GM20000 (cell line): ENCODE measurements at places on chromosomes 5 and 9.

- DNase-seq: no peak
These were observed 107.7 kb downstream of the GDA start for GRCh38 chr9:72256931-72257330.

GRCh38 chr9:84761137-84761808 is 91.7 kb downstream of the NTRK2 start:
- no peak for DNase-seq

DNA sequence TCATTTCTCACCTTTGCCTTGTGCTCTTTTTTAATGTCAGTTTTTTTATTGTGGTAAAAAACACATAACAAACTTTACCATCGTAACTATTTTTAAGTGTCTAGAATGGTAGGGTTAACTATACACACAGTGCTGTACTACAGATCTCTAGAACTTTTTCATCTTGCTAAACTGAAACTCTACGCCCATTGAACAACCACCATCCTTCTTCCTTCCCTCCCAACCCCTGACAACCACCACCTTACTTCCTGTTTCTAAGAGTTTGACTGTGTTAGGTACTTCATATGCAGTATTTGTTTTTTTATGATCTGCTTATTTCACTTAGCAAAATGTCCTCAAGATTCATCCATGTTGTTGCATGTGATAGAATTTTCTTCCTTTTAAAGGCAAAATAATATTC is 54.9 kb downstream of the PSAT1 start:
- no peak for DNase-seq

DNA sequence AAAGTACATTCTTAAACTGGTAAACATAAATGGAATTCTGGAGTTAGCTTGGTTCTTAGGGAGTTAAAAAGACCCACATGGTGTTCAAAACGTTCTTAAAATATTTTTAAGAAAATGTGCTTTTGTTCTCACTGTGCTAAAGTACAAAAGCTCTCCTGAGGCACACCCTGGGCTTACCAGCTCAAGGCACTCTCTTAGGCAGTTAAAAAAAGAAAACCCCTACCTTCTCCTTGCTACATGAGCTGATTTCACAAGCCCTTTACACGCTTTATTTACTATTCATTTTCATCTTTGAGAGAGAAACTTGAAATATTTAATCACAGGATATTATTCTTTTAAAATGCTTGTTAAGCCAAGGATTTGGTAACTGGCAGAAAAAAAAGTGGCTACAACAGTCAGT is 723.3 kb upstream of the GRAMD2B start:
- DNase-seq: no peak

DNA sequence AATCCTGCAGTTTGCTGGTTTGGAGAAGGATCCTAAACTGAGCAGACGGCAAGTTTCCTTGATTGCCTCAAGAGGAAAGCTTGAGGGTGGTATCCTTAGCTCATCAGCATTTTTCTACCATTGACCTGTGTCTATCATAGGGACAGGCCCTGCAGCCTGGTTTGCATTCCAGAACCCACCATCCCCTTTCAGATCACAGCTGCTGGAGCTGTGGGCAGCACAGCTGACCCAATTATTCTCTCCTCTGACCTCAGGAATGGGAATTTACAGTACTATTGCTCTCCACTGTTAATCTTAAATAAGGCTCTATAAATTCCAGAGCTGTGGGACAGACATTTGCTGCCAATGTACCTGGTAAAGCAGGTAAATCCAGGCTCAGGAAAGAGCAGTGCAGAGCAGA is 163.0 kb downstream of the SPOCK1 start:
- DNase-seq: no peak

DNA sequence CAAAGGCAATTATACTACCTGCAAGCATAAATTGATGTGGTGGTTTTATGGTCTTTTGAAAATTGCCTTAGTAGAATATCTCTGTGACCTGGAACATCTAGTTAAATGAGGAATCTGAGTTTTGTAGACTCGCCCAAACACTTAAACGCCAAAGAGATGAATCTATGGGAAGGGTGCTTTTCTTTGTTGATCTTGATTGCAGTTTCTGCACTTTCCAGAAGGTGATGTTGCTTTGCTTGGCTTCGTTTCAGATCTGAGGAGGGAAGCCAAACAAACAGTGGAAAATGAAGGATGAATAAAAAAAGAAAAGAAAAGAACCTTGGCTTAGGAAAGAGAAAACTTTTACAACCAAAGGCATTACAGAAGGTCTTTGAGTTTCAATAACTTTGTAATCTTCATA is 1021.2 kb downstream of the NR2F1-AS1 start:
- DNase-seq: no peak

DNA sequence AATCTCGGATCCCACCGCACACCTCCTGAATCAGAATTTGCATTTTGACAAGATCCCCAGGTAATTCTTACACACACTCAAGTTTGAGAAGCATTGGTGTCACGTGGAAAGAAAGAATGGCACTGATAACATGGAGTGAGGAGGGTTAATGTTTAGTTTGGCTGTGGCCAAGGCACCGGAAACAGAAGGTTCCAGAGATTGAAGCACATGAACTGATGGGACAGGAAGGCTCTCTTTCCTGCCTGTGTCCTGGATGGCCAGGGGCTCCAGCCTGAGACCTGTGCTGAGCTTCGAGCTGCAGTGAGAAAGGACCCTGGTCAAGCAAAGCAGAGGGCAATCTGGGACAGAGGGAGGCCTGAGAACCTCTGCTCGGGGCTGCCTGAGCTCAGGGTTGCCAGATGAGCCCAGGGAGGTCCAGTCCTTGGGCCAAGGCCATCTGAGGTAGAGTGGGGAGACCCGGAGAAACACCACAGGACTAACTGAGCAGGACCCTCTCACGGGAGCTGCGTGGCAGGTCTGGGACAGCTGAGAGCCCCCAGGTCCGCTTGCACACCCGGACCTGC is 27.3 kb downstream of the AFAP1L1 start:
- no peak for DNase-seq

GRCh38 chr9:357560-357959 is 142.9 kb downstream of the DOCK8 start:
- no peak for DNase-seq

- DNase-seq: no peak
These were observed 97.0 kb downstream of the DROSHA start for GRCh38 chr5:31434898-31435297.

DNA sequence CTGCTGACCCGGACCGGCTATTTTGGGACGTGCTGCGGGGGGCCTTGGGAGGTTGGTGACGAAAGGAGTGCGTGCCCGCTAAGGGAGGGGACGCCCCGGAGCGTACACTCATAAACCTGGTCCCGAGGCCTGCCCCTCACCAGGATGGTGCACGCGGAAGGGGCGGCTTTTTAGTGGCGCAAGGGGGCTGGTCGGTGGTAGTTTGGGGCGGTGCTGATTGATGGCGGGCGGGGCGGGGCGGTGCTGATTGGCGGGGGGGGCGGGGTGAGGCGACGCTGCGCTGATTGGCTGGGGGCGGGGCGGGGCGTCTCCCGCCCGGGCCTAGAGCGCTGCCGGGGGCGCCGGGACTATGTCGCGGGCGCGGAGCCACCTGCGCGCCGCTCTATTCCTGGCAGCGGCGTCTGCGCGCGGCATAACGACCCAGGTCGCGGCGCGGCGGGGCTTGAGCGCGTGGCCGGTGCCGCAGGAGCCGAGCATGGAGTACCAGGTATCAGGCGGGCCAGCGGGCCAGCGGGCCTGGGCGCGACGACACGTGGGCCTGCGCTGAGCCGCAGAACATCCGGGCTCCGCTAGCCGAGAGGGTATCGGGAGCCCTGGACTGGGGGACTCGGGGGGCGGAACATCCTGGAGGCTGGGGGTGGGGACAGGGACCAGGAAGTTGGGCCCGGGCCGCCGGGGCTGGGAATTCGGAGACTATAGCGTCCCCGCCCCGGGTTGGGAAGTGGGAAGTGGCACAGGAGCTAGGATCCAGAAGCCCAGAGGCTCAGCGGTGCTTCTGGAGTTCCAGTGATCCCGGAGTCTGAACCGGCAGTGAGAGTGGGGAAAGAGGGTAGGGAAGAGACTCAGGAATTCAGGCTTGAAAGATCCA is at the start of gene FPGS:
Gene FPGS (plus strand): TSS at position 307 of the 868 bp plus-strand sequence. CDS start 43 bp downstream, at position 350.
- peak; percentile 99 for DNase-seq

GRCh38 chr5:160694896-160695295 is 157.1 kb downstream of the ATP10B start:
- no peak for DNase-seq

- peak; percentile 80 for DNase-seq
These were observed at the start of gene OCLN for GRCh38 chr5:69492391-69492922. Gene OCLN, plus strand, starts transcription at chr5:69492790. Its CDS starts 11,455 bp downstream, at chr5:69504245.

DNA sequence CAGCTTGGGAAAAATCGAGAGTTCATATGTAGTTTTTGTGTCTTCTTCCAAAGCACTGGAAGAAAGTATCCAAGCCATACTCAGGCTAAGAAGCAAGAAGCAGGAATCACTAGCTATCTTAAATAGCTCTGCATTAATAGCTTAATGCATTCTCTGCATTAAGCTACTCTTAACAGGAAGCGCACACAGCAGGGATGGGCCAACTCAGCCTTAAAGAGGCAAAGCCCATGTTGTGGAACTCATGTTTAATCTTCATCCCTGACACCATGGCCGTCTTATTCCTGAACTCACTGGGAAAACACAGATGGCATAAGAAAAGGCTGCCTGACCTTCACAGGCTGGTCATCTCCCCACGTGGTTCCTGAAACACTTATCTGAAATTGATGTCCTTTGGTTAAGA is 18.7 kb upstream of the ICE1 start:
- no peak for DNase-seq

- no peak for DNase-seq
These were observed 11.1 kb upstream of the NRG2 start for GRCh38 chr5:140054086-140054689.

DNA sequence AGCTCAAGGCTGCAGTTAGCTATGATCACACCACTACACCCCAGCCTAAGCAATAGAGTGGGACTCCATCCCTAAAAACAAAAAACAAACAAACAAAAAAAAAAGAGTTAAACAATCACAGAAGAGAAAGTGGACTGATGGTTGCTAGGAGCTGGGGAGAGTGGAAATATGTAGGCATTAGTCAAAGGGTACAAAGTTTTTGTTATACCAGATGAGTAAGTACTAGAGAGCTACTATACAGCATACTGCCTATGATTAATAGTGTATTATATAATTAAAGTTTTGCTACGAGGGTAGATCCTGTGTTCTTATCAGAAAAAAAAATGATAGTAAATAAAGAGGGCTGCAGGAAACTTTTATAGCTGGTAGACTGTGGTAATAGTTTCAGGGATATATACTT is 538.6 kb downstream of the ELAVL2 start:
- DNase-seq: no peak

GRCh38 chr5:17147170-17147569 is 70.3 kb upstream of the BASP1 start:
- DNase-seq: no peak

- DNase-seq: peak; percentile 63
These were observed 937 bp upstream of the SLC26A2 start for GRCh38 chr5:149959406-149960236.

- no peak for DNase-seq
These were observed 239.6 kb upstream of the TUSC1 start for GRCh38 chr9:25917731-25918362.

DNA sequence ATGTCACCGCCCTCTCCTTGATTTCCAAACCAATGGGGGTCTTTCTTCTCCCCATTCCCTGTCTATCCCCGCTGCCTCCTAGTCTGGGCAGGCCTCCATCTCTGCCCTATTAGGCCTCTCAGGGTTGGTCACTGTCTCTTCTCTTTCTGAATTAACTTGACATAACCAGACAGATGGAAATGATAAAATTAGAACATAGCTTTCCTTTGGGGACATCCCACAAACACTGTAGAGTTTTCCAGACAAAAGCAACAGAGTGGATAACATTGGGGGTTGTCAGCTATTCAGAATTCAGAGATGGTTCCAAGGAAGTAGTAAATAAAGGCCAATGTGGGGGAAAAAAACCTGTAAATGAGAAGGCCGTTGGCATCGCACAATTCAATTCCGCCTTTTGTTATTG is 24.7 kb downstream of the LHX6 start:
- no peak for DNase-seq

DNA sequence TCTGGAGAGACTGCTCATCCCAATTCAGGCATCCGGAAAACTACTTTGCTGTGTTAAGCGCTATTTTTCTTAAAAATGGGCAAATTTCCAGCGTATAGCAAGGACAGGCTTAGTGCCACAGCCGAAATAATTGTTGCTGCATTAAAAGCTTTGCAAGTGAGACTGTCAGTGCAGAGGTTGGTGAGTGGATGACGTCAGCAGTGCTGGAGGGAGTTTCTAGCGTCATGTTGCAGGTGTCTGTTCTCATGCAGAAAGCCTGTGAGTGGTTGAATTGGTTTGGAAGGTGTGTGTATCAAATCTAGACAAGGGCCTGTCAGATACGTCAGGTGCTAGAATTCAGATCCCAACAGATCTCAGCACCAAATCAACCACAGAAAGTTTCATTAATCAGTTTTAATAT is 204.4 kb downstream of the TRIO start:
- DNase-seq: no peak

DNA sequence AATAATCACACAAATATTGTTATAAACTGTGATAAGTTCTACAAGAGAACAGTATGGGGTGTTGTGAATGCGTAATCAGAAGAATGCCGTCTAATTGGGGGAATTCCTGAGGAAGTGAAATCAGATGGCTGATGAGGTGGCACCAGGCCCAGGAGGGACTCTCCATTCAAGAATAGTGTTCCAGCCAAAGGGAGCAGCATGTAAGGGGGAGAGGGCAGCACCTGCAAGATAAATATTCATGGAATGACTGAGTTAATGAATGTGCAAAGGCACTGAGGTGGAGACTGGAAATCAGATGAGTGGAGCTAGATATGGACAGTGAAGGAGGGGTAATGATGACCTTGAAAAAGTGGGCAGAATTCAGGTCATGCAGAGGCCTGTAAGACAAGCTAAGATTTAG is 250.6 kb downstream of the ARRDC3 start:
- peak; percentile 7 for DNase-seq

GRCh38 chr5:85000671-85001070 is 616.0 kb upstream of the EDIL3 start:
- DNase-seq: no peak

DNA sequence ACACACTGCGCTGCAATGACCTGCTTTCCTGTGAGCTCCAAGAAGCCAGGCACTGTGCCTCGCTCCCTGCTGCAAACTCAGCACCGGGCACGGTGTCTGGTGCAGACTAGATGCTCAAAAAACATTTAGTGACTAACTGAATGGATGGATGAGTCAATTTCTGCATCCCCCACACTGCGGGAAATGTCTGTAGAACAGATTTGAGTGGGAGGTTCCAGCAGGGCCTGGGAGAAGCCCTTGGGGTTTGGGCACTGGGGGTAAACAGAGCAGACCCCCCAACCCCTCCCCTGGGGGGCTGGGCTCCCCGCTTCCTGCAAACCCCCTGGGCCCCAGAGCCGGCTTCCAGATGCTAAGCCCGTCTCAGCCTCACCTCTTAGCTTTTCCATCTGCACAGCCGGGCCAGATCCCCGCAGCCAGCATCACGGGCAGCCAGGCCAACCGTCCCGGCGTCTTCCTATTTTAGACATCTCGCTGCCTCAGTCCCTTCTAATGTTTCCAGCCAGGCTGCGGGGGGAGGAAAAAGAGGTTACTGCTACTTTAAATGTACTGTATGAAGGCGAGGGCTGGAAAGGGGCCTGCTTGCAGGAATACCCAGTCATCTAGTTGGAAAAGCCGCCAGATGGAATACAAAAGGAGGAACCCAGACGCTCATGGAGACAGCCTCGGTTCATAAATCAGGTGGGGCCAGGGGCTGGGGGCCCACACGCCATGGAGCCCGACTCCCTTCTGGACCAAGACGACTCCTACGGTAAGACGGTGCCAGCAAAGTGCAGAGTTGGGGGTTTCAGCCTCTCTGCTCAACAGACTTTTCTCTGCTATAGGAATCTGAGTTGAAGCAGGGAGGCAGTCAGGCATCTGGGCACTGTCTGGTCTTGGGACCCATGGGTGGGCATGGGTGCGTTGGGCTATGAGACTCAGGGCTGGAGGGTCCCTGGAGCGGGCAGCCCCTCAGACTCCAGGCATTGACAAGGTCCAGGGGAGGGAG is 67.1 kb upstream of the GGTA1 start:
- DNase-seq: no peak
